Natural killer cell treated with Interleukin-12 subunit alpha and Interleukin-12 subunit beta and Interleukin-15 and Interleukin-18, amount 100 ng/mL, for 72 hours (primary cell): ENCODE measurements at places on chromosomes 7 and 10.

DNA sequence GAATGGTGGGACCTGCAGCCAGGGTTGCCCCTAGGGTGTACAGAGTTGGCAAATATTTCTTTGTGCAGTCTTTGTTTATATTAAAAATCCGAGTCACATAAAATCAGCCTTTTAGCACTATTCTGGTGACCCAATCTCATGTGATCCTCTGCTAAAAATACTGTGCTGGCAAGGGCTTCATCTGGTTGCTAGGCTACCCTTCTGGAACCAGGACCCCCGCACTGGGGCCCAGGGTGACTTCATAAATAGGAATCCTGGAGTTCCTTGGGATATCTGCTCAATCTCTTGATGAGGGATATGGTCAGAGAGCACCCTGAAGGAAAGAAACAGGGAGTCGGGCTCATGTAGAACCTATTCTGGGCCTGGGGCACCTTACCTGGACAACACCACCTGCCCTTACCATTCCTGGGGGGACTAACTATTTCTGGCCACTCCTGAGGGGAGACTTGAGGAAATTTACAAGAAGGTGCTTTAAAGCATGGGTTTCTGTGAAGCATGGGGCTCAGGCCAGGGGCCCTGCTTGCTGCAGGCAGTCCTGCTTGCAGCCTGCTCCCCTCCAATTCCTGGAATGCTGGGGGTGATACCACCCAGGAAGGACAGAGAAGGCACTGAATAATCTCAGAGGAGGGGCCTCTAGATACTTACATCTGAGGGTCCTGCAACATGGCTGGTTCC is 44.7 kb downstream of the SH2D4B start:
- DNase-seq, result no peak

- DNase-seq, result no peak
These were observed 9.1 kb downstream of the COMTD1 start for GRCh38 chr10:75226656-75227055.

DNA sequence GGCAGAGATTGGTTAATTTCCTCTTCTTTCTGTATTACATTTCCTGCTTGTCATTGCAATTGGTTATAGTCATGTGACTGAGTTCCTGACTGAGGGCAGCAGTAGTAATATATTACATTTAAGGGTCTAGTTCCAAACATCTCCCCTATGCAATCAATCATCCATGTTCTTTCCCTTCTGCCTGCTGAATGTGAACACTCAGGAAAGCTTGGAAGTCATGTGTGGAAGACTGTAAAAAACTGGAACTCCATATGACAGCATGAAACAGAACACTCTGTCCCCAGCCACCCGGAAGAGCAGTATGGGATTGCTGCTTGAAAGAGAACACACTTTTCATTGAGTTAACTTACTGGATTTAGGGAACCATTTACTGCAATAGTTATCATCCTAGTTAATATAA is 459.7 kb upstream of the SEMA3A start:
- DNase-seq, result no peak

DNA sequence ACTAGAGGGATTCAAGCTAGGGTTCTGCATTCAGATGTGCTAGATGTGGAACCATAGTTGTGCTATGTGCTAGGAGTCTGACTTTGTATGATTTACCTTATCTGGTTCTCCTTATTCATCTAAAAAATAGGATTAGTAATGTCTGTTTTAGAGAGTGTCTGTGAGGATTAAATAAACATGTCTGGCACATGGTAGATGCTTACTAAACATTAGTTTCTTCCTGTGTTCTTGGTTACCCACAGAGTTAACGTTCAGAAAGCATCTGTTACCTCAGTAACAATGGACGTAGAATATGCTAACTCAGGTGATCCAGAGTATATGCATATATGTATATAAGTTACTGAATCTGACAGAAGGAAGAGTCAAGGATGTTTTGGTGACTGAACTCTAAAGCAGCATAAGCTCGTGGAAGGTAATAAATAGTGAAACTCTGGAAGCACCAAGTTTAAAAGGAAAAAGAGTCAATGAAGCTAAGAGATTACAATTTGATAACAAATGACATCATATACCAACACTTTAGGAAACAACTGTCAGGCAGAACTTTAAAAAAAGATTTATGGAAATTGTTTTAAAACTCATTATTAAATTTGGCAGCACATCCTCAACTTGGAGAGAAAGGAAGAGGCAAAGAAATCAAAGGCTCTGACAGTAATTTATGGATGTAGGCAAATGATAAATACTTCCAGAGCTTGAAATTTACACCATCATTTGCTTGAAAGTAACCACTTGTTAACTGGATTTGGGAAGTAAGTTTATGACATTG is 127.0 kb downstream of the CCNY start:
- DNase-seq, result no peak

DNA sequence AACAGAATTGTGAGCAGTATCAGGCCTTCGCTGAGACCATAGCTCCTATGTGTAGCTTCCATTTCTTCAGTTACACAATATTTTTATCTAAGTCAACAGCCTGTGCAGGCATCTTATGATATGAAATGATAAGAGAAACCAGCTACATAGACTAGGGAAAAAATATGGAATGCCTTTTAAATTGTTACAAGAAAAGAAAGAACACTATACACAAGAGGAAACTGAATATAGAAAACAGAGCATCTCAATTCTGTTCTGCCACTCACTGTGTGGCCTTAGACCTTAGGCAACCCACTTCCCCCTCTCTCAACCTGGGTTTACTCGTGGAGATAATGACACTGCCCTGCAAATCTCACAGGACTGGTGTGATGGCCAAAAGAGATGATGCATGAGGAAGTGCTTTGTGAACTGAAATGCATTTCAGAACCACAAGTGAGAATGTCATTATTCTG is 132.9 kb downstream of the LRRN3 start:
- no peak for DNase-seq

DNA sequence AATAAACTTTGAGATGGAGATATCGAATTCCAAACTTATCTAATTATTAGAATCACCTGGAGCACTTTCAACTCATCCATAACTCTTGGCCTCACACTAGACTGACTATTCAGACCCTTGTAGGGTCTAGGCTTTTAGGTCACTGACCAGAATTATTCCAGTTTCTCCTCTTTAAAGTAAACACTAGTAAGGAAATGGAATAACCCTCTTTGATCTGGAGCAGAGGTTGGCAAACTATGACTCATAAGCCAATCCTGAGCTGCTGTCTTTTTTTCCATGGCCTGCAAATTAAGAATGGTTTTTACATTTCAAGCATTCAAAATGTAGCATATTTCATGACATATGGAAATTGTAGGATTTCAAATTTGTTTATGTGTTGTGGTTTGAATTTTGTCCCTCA is 1601.9 kb downstream of the REEP3 start:
- DNase-seq, result no peak

- no peak for DNase-seq
These were observed 18.7 kb downstream of the SLC25A13 start for GRCh38 chr7:96303105-96303685.

GRCh38 chr10:132924046-132924952 is 18.1 kb downstream of the CFAP46 start:
- peak; percentile 51 for DNase-seq

- no peak for DNase-seq
These were observed 501.6 kb downstream of the TCERG1L start for GRCh38 chr10:130809761-130810515.

GRCh38 chr10:101611096-101611905 is 23.2 kb downstream of the DPCD start:
- no peak for DNase-seq

GRCh38 chr10:84155521-84155920 is 16.2 kb downstream of the GHITM start:
- DNase-seq, result no peak

GRCh38 chr10:25175527-25176420 is 973 bp downstream of the GPR158 start:
- no peak for DNase-seq

GRCh38 chr7:96770758-96771157 is 61.1 kb upstream of the SEM1 start:
- no peak for DNase-seq

DNA sequence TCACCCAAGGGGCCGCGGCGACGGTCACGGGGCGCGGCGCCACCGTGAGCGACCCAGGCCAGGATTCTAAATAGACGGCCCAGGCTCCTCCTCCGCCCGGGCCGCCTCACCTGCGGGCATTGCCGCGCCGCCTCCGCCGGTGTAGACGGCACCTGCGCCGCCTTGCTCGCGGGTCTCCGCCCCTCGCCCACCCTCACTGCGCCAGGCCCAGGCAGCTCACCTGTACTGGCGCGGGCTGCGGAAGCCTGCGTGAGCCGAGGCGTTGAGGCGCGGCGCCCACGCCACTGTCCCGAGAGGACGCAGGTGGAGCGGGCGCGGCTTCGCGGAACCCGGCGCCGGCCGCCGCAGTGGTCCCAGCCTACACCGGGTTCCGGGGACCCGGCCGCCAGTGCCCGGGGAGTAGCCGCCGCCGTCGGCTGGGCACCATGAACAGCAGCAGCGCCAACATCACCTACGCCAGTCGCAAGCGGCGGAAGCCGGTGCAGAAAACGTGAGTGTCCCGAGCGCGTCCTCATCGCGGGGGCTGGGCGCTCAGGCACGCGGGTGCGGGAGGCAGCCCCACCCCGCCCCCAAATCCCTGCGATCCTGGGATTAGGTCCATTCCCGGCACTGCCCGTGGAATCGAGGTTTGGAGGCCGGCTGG is 509 bp downstream of the AHR start:
- peak; percentile 64 for DNase-seq

DNA sequence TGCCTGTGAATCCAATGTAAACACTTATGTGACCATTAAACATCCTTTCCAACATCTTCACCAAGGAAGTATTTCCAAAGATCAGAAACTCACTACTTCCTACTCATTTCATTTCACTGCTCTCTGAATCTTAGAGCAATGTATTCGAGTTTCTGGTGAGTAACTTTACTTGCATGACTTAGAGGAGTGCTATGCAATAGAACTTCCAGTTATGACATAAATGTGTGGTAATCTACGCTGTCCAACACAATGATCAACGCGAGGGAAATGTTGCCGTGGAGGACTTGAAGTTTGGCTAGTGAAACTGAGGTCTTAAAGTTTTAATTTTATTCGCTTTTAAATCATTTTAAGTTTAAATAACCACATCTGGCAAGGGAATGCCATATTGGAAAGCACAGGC is 1326.3 kb downstream of the XPNPEP1 start:
- no peak for DNase-seq

DNA sequence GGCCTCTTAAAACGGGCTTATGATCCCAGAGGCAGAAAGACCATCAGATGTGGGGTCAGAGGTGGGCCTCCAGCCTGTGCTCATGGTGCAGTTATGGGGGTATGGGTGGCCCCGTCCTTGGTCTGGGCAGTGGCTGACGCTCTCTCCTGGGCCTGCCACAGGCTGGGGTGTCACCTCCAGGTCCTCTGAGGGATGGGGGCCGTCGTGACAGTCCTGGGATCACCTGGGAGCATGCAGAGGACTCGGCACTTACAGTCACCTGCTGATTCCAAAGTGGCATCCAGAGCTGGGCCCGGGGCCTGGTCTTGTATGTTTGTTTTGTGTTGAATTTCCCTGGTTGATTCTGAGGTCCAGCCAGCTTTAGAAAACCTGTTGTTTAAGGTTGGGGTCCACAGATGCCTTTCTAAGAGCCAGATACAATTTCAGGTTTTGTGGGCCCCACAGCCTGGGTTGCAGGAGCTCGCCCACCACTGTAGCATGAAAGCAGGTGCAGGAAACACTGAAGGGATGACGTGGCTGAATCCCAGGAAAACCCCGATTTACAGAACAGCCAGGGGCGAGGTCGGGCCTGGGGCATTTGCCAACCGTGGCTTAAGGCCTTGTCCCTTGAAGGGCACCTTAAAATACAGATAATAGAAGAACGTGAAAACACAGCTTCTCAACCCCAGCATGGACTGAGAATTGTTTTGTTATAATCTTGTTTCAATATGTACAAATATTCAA is 170.7 kb upstream of the PPP2R2D start:
- peak; percentile 18 for DNase-seq
